Iris pigment epithelial cell (primary cell): ENCODE measurements at places on chromosomes 6 and 20.

DNA sequence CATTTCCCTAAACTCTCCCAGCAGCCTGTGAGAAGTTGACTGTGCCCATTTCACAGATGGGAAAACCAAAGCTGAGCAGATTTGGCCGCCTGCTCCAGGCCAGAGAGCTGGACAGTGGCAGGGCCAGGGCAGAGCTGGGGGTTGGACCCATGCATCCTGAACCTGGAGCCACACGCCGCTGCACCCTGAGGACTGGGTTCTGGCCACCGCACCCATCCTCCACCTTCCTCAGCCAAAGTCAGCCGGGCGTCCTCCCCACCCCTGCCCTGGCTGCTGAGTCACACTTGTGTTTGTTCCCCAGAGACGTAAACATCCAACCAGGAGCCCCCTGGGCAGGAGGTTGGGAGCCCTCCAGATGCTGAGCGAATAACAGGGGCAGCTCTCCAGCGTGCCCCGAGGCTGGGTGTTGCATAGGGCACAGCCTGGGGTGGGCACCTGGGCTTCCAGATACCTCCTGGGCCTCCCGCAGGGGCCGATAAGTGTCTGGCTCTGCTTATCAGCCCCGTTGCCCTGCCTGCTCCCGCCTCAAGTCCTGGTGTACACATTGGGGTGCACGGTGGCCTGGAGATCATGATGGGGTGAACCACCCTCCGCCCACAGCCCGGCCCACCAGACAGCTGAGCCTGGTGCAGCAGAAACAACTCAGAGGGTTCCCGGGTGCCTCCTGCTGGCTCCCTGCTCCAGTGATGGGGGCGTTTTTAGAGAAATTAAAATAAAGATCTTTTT, 23.8 kb downstream of the RBM38 start:
- DNase-seq: peak; percentile 30

GRCh38 chr6:7341989-7342742, 29.2 kb upstream of the SSR1 start:
- no peak for DNase-seq

- peak; percentile 45 for DNase-seq
Observed at GRCh38 chr20:46681032-46681854, 8.0 kb downstream of the TP53RK start.

- no peak for DNase-seq
Observed at GRCh38 chr6:133805876-133806275, 83.0 kb upstream of the TCF21 start.

- no peak for DNase-seq
Observed at GRCh38 chr6:44920952-44921491, 407.1 kb upstream of the RUNX2 start.

GRCh38 chr6:22613051-22613450, 43.7 kb downstream of the HDGFL1 start:
- DNase-seq: no peak

DNA sequence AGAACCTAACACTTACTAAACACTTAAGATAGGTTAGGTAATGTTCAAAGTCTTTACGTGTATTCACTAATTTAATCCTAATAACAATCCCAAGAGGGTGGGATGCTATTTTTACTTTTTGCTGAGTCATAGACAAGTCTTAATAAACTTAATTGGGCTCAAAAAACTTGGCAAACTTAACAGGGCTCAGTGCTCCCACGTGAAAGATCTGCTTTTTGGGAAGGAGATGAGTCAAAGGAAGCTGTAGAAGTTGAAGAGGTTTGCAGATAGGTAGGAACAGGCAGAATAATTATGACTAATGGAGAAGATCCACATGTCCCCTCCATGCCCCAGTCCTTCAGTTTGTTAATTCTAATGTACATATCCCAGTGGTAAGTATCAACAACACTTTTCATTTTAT, 44.5 kb upstream of the STMND1 start:
- no peak for DNase-seq

- DNase-seq: peak; percentile 48
Observed at GRCh38 chr6:83221889-83222479, 28.8 kb downstream of the RWDD2A start.

DNA sequence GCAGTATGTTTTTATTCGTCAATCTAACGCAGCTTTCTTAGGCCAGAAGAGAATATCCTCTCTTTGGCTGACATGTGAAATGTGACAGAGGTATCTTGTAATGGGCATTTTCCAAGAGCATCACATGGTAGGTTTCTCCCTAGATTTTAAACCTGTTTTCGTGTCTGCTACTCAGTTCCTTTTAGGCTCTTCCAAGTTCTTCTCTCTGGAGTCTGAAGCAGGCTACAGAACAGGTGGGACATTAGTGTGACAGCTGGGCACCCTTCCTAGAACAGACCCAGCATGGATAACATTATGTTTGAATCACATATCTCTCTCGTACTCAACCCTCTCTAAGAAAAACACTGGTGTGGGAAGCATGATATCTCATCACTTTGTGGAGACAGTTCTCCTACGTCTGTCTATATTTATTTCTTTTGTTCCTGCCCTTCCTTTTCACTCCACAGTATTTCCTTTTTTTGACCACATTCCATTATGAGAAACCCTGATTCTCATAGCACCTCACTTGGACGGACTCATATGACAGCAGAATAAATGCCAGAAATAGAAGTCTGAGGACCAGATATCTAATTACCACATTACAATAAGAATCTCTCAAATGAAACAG, 263.4 kb downstream of the NKAIN2 start:
- DNase-seq: no peak
